Lung (tissue), 17 donors: ENCODE measurements at places on chromosomes 6 and 20.
A peak's percentile ranks its signal among the peaks of the same experiment; 100 is the strongest.

- DNase-seq: no peak
Observed at GRCh38 chr6:148251891-148252290, 90.7 kb upstream of the SASH1 start.

DNA sequence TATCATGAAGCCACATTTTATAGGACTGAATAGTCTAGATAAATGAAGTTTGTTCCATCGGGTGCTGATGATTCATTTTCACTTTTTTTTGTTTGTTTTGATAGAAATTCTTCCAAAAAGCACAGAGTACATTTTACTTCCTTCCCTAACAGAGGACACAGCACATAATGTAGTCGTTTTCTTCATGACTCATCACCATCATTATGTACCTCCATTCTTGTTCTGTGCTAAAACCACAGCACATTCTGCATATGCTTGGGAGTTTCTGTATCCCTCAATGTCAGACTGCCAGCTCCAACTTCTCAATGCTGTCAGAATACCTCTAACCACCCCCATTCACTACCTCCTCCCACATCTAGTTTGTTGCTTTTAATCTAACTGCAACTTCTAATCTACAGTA lies 1004.9 kb upstream of the ADGRB3 start:
- peak; percentile 4 for DNase-seq

DNA sequence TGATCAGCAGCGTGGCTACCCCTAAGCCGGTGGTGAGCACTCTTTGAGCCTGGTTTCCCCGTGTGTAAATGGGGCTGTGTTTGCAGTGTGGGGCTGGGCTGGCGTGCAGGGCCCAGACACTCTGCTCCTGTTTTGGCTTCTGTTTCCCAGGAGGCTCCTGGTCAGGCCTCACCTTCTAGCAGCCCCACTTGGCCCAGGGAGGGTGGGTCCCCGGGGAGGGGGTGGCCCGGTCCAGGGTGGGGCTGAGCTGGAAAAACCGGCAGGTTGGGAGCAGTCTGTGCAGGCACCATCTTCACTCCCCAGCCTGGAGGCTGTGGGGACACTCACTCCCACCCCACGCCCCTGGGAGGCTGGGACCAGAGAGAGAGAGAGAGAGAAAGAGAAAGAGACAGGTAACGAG lies 25.3 kb downstream of the CEBPB start:
- no peak for DNase-seq

- DNase-seq: no peak
Observed at GRCh38 chr6:10939840-10940239, 53.0 kb downstream of the SYCP2L start.

GRCh38 chr6:143419526-143419925 lies 31.0 kb downstream of the ADAT2 start:
- DNase-seq: no peak

DNA sequence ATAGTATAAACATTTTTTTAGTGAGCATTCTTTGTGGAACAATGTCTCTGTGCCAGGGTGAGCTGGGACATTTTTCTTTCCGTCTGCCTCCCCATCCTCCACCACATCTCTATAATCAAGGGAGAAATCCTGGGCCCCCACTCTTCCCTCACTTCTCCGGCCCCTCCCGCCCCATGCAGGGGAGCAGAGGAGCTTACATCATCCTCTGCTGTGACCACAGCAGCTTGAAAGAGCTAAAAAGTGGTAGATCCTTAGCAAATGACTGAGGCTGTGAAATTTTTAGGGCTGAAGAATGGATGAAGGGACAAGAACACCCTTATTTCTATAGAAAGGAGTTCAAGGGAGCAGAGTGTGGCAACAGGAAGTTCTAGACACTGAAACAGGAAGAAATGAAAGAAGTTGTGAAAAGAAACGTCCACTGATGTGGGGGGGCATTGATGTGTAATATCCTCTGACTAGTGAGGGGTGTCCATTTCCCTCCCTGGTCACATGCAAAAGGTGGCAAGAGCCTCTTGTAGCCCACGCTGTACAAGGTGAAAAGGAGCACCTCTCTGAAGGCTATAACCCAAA lies 380.3 kb upstream of the JARID2 start:
- DNase-seq: peak; percentile 64

DNA sequence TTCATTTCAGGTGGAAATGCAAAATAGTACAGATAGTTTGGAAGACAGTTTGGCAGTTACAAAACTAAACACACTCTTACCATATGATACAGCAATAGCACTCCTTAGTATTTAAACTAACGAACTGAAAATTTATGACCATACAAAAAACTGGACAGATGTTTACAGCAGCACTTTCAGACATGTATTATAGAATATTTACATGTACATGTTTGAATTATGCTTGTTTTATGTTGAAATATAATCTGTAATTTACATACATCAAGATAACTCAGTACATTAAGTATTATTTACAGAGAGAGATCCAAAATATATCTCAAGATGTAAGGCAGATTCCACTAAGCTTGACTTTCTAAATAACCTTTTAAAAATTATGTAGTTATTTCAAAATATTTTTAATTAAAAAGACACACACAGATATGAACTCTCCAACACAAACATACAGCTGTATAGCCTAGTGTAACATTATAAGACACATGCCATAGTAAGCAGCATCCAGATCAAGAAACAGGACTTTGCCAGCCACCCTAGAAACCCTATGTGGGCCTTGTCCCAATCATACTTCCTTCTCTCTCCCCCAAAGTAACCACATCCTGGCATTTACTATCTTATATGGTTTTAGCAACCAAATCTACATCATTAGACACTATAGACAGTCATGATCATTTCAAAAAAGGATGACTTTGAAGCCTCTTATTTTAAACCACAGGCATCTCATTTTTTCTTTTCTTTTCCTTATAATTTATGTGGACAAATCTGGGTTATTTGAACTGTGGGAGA lies 82.2 kb downstream of the MAN1A1 start:
- DNase-seq: no peak
